Left ventricle myocardium inferior (tissue), 1 donor: ENCODE measurements at places on chromosomes 2 and 18. TPM values are rescaled to one million over a fixed set of nuclear protein-coding genes. Genes with fewer than 3 reads are reported as not detected.

The ATP6V1B1 gene
- not detected for total RNA-seq

The POTEJ gene
- total RNA-seq: not detected

The ACP1 gene
- 68.0 TPM for total RNA-seq

- peaks cover 29% of the 10 kb centered on the region for H3K4me1 ChIP-seq
- no peak for DNase-seq
- no peak overlapping the region for H3K27ac ChIP-seq
- no peak overlapping the region for H3K4me3 ChIP-seq
- H3K27me3 ChIP-seq: no peaks in the 10 kb centered on the region
Observed at GRCh38 chr2:233350708-233351107, 3.6 kb upstream of the DGKD start.

DNA sequence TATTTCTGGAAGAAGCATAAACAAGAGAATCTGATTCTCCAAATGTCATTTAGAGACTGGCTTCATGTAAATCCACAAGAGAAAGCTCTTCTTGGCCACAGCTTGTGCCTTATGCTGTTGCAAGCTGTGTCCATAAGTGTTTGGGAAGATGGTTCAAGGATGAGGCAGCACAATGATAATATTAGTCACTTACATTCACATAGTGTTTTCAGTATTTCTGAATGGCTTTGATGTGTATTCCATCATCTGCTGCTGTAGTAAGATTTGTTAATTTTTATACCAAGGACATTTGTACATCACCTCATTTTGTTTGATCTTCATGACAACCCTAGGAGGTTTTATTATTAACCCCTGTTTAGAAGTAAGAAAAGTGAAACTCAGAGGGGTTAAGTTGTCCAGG lies 29.9 kb downstream of the CREG2 start:
- H3K27me3 ChIP-seq: no peaks in the 10 kb centered on the region
- H3K4me3 ChIP-seq: no peak overlapping the region
- no peak for DNase-seq
- H3K4me1 ChIP-seq: no peaks in the 10 kb centered on the region
